Stimulated activated CD8-positive, alpha-beta memory T cell treated with anti-CD3 and anti-CD28 coated beads, Interleukin-4, amount 100 ng/mL, for 1 hour (primary cell): ENCODE measurements at places on chromosomes 2 and 18.

- no peak for DNase-seq
Measured at GRCh38 chr2:45938649-45939511, 287.4 kb downstream of the PRKCE start.

GRCh38 chr2:70523996-70524965, 29.3 kb downstream of the TGFA start:
- DNase-seq = peak; percentile 12

DNA sequence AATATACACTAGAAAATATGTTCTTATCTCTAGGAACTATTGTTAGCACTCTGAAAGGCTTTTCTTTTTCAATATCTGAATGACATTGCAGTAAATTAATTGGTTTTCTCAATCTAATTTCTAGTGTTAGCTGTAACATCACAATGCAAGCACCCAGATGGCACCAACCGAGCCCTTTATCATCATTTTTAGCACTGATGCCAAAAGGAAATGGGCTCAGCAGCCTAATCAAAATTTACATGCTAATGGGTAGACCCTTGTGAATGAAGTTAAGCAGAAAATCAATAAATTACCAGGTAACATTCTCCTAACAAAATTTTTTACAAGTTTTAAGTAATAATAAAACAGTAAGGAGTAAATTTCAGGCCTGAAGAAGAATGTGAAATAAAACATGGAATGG, 53.5 kb upstream of the PGAP1 start:
- DNase-seq = no peak

DNA sequence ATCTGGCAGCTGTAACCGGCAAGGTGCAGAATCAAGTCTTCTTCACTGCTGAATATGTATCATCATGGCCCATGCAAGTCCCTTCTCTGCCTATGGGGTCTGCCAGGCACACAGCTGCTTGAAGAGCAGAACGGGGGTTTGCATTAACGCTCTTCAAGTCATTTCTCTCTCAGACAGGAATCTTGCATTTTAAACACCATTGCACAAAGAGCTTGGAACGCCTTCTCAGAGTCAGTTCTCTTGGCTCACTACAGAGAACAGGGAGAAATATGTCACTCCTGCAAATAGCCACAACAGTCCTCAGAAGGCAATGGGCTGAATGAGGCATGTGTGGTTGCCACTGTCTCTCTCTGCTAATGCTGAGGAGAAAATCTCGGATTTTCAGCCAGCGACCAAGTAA, 2173.5 kb upstream of the PIK3C3 start:
- no peak for DNase-seq

- DNase-seq = no peak
Measured at GRCh38 chr2:200486529-200486928, 23.3 kb downstream of the KCTD18 start.

DNA sequence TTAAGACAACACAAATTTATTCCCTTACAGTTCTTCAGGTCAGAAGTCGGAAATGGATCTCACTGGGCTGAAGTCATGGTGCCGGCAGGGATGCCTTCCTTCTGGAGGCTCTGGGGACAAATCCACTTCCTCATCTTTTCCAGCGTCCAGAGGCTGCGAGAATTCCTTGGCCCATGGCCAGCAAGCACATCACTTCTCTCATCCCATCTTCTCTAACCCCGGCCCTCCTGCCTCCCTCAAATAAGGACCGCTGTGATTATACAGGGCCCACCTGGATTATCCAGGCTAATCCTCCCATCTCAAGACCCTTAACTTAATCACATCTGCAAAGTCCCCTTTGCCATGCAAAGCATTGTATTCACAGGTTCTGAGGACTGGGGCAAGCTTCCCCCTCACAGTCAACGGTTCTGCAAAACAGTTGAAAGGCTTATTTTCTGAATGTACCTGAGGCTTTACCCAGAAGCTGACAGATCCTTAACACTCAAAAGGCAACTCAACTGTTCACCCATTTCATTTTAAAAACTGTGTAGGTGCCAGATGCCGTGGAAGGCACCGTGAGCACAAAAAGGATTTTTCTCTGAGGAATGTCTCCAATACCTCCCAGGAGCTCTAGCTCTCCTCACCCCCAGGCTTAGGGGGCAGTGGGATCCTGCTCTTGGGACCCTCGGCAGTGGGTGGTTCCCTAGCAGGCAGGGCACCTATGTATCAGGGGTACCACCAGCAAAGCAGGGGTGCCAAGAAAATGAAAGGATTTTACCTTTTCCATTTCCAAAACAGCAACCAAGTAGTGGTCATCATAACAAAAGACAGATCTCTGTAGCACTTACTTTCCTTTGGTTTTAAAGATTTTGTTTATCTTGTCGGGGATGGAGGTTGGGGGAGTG, 84.0 kb downstream of the KCTD1 start:
- DNase-seq = no peak

- DNase-seq = no peak
Measured at GRCh38 chr18:63936932-63937393, 12.1 kb upstream of the HMSD start.

DNA sequence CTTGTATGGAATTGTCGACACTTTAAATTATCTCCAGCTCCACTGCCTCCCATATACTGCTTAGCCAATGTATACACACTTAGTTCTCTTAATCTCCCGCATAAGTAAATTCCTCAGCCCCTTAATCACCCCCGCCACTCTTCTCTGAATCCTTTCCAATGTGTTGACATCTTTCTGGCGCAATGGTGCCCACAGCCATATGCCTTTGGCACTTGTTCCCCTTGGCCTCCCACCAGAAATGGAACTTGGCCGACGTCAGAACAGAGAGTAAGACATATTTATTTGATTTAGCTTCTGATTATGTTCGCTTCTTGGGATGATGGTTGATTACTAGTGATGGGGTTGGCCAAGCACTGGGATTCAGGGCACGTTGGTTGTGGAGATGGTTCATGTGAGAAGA, 1089.3 kb upstream of the CELF4 start:
- no peak for DNase-seq

DNA sequence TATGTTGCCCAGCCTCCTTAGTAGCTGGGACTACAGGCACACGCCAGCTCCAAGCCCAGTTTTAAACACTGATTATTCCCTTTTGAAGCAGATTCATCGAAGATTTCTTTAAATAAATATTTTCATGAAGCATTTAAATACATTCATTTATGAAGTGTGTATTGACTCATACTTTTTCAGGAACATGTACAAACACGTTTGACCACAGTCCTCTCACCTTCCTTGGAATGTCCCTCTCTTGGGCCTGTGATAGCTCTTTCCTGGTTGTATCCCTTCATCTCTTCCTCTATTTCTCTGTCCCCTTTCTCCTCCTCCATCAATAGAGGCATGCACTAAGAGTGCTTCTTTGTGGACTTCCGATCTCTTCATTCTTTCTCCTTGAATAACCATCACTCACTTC, 2.5 kb downstream of the PSTPIP2 start:
- DNase-seq = no peak

DNA sequence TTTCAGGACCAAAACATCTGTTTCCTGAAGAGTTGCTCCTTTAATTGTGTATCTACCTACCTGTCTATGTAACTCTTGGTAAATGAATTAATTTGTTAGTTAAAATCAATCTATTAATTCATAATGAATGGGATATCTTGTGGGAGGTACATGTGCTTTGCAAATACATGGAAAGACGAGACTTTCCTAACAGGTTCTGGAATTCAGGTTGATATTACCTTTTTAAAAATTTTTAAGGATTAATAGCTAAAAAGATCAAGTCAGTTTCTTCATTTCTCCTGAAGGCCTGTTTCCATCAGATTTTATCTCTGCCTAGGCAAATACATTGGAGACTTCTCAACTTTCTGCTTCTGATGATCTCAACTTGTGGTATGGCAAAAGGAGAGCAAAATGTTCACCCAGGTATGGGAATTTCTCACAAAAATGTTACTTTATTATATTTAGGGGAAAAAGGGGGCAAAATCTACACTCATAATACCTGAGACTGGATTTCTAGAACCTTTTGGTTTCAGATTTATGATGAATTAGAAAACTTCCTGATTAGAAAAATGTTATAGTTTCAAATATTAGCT, 7.4 kb downstream of the TFPI start:
- DNase-seq = no peak

DNA sequence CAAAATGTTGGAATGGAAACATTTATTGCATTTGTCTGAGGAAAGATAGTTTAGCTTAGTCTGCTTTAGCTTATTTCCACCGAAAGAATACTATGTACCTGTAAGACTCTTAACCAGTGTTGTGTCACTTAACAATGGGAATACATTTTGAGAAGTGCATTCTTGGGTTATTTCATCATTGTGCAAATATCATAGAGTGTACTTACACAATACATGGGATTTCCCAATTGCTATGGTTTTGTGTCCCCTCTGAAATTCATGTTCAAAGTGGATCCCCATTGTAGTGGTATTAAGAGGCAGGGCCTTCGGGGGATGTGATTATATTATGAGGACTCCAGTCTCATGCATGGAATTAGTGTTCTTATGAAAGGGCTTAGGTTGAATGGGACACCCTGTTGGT, 249.4 kb upstream of the UBE2E3 start:
- DNase-seq = no peak

DNA sequence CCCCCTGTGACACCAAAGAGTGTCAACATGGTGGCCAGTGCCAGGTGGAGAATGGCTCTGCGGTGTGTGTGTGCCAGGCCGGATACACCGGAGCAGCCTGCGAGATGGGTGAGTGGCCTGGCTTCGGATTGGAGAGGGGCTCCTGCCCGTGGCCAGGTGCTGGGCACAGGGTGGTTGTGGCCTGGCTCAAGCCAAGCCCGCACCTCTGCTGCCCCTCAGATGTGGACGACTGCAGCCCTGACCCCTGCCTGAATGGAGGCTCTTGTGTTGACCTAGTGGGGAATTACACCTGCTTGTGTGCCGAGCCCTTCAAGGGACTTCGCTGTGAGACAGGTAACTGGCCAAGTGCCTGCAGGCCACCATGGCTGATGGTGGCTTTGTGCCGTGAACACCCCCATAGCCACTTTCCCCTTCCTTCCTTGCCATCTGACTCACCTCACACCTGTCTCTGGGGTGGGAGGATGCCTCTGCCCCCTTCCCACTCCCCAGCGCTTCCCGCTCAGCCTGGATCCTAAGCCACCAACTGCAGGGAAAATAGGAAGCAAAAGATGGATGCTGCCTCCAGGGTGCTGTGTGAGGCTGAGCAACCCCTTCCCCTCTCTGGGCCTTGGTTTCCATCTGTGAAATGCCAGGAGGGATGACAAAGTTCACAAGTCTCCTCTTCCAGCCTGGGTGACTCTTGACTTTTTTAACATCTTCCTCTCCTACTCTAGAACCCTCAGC, 41.8 kb downstream of the SNED1 start:
- DNase-seq = no peak

DNA sequence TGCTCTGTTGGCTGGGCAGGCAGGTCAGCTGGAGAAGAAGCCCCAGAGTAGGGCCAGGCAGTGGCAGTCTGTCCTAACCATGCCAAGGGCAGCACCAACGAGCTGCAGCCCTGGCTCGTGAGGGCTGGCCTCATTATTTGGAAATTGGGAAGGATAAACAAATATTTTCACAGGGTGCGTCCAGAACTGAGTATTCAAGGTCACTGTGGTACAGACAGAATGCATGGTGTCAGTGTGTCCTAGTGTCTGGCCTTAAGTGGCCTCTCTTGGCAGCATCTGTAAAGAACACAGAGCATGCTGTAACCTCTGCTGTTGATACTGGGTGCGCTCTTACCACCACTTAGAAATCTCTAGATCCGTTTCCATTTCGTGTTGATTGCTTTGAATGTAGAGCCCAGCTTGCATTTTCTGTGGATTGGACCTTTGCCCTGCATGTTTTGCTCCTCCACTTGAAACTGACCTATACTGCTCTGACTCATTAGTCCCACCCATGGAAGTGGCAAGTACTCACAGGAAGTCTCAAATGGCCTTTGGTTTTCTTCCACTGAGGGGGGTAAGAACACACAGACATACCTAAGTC, 88.2 kb downstream of the GREB1L start:
- DNase-seq = no peak

DNA sequence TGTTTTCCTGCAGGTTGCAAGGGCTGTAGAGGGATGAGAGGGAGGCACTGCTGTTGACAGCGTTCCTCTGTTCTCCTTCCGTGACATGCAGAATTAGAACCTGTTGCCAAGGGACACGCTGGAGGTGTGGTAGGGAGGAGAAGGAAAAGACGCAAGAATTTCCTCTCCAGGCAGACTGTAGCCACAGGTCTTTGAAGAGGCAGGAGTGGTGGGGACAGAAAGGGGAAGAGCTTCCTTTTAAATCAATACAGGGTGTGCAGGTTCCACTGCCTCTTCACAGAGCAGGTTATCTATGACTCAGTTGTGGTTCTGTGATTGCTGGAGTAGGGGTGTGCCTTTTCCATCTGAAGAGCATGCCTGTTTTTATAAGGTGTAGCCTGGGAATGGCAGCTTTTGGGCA, 133.0 kb downstream of the WDSUB1 start:
- DNase-seq = no peak

- no peak for DNase-seq
Measured at GRCh38 chr2:234606896-234607295, 110.0 kb upstream of the ARL4C start.

DNA sequence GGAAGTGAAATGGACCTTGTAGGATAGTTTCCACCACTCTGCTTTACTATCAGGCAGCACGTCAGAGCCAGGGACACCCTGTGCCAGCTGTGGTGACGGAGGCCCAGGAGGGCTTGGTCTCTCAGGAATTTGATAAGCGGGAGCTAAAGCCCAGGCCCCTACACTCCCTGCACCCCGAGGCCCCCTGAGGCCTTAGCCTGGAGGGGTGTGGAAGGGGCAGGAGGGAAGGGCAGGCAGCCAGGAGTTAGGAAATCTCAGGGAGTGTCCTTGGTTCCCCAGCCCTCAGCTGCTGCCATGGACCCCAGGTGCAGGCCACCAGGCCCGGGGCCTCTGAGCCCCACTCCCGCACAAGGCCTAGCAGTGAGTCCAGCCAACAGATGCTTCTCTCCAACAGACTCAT, 38.2 kb downstream of the PDIA6 start:
- no peak for DNase-seq

- DNase-seq = peak; percentile 37
Measured at GRCh38 chr2:112623913-112624777, 21.6 kb upstream of the SLC20A1 start.

DNA sequence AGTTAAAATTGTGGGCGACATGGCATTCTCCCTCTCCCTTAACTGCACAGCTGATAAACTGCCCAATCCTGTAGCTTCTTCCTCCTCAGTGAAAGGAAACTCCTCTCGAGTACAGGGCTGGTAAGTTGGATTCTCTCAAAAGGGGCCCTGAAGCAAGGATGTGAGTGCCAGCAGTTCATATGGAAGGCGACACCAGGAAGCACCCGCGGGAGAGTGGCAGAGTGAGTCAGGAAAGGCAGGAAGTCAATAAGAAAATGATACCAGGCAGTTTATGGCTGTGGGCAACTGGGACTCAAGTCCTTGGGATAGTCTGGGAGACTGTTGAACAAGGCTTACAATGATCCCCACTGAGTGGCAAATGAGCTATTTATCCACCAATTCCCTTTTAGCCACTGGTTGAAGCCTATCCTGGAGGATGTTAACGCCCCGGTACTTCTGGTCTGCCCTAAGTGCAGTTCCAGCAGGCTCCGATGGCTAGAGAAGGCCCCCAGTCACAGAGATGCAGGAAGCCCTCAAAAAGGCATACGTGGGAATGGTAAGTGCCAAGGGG, 34.8 kb downstream of the ABHD3 start:
- DNase-seq = no peak

DNA sequence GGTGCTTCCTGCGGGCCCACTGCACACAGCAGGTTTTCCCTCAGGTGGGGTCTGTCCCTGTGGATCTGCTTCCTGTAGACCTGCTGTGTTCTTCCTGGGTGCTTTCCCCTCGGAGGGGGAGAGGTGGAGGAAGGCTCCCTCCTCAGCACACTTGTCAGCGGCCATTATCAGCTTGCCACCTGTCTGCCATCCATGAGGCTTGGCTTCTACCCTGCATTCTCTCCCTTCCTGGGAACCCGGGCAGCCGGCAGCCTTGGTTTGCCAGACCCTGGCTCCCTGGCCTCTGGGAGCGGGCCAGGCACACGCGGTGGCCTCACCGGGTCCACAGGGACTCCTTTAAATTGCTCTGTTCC, 58.5 kb downstream of the INPP5D start:
- DNase-seq = no peak
